Hypothalamus (tissue), 51 donors: ENCODE measurements at places on chromosomes 3 and 15.

GRCh38 chr3:49352281-49352680, 5.9 kb downstream of the GPX1 start:
- no peak for DNase-seq

DNA sequence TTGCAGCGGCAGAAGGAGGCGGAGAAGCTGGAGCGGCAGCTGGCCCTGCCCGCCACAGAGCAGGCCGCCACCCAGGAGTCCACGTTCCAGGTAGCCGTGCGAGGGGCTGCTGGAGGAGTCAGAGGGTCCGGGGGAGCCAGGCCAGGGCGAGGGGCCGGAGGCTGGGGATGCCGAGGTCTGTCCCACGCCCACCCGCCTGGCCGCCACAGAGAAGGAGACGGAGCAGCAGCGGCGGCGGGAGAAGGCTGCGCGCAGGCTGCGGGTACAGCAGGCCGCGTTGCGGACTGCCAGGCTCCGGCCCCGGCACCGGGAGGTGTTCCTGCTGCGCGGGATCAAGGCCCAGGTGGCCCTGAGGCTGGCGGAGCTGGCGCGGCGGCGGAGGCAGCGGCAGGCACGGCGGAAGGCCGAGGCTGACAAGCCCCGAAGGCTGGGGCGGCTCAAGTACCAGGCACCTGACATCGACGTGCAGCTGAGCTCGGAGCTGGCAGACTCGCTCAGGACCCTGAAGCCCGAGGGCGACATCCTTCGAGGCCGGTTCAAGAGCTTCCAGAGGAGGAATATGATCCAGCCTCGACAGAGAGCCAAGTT, 625.0 kb downstream of the MCTP2 start:
- no peak for DNase-seq

GRCh38 chr15:87916208-87916607, 340.3 kb downstream of the NTRK3 start:
- DNase-seq = no peak

DNA sequence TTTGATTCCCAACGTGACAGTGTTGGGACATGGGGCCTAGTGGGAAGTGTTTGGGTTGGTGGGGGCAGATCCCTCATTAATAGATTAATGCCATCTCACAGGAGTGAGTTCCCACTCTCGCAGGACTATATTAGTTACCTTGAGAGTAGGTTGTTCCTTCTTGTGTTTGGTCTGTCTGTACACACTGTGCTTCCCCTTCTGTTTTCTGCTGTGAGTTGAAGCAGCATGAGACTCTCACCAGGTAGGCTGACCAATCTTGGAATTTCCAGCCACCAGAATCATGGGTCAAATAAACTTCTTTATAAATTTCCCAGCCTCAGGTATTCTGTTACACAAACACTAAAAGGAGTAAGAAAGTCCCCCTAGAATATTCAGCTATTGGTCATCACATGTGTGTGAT, 145.4 kb downstream of the ERC2 start:
- no peak for DNase-seq

DNA sequence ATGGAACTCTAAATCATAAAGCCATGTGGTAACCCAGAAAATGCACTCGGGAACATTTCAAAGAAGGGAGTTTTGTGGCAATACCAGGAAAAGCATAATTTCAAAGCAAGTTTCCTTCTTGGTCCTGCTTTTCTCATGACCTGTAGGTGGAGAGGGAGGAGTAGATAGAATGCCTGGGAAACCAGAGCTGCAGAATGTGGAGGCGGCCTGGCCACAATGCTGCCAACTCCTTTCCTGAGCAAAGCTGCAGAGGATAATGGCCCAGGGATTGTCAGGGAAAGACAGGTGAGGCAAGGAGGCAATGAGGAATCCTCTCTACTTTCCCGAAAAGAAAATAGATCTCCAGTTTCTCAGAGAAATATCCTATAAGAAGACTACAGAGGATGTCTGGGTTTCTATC, 330.3 kb downstream of the FGF12 start:
- DNase-seq = no peak

DNA sequence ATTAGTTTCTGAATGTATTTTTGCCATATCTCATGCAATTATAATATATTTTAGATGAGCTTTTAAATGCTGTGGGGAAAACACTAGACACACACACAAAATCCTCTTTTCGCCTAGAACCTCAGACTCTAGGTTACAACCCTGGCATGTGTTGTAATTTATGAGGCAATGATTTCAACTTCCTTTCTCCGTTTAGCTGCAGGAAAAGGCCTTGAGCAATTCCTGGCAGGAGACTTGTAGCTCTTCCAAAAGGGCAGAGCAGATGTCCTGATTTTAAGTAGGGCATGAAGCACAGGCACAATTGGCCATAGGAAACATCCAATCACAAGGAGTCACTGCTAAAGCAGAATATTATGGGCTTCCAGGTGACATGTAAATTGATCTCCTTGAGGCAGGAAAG, 82.0 kb downstream of the GPR156 start:
- peak; percentile 15 for DNase-seq

DNA sequence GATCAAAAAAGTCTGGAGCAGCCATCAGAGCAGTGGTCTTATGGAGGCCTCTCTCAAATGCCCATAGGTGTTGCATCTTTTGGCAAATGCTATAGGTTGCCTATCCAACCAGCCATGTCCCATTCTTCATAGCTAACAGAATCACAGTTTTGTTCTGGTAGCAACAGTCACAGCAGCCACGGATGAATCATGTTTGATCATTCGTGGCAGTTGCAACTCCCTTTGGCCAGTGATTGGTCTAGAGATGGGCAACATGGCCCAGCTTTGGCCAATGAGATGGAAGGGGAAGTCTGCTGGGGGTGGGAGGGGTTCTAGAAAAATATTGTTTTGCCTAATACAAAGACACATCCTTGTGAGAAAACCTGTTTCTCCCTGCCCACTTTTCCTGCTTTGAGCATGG, 50.3 kb upstream of the PPP2R3A start:
- DNase-seq = no peak

DNA sequence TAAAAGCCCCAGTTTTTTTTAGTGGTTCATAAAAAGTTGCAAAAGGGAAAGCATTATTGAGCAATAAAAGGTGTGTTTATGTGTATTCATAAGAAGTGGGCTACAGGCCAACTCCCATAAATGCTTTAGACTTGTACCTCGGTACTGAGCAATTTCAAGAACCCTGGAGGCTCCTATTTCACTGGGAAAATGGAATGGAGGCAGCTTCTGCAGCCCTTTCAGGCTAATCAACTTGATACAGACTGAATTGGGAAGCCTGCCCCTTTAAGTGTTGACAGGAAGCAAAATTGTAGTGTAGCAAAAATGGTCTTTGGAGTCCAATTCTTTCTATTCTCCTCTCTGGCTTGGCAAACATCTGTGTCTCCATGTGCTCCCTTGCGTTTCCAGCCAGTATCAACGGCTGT, 118.8 kb downstream of the ECT2 start:
- DNase-seq = no peak

GRCh38 chr15:67202991-67203390, 51.5 kb downstream of the AAGAB start:
- no peak for DNase-seq

DNA sequence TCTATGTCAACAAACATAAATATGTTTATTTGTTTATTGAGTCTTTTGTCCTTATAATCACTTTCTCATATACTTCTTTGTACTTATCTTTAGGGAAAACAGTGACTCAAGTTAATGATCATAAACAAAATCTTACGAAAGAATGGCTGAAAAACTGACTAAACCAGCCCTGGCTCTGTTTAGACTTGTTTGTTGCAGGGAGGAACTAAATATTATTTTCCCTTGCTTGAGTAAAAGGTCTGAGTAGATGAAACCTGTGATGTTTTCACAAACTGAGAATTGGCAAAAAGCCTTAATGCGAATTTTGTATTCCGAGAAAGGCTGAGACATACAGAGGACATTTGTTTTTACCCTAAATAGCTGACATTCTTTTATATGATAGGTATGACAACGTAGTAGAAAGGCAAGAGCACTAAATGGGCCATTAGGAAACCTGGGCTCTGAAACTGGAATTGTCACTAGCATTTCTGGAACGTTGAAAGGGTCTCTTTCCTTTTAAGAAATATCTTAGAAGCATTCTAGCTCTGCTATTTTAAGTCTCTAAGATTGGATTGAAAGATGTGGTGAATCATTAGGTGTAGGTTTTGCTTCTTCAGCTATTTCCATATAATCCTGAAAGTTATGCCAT, 18.2 kb upstream of the CLDN16 start:
- no peak for DNase-seq
